Thoracic aorta endothelial cell (primary cell): ENCODE measurements at places on chromosomes 4 and X. TPM values are rescaled to one million over a fixed set of nuclear protein-coding genes. Genes with fewer than 3 reads are reported as not detected.

OSTC gene
- 256 and 285 TPM in 2 replicates for total RNA-seq

BMX gene
- total RNA-seq = 157 and 166 TPM in 2 replicates

GPR82 gene
- total RNA-seq = not detected in 2 replicates

PLP1 gene
- not detected in 2 replicates for total RNA-seq

ARMCX1 gene
- total RNA-seq = 26.6 and 27.8 TPM in 2 replicates

NXF2B gene
- total RNA-seq = not detected in 2 replicates

FRAS1 gene
- 2.3 and 7.7 TPM in 2 replicates for total RNA-seq

WNK3 gene
- 1.2 and 1.3 TPM in 2 replicates for total RNA-seq

RPS6KA6 gene
- 0.40 and 2.6 TPM in 2 replicates for total RNA-seq

NXT2 gene
- 7.3 and 11.3 TPM in 2 replicates for total RNA-seq

HTN3 gene
- total RNA-seq = not detected in 2 replicates
